ENCODE measurements at places on chromosomes 2 and 18.

- no peak for DNase-seq
Observed at GRCh38 chr18:48924630-48925490, 25.9 kb downstream of the SMAD7 start.

GRCh38 chr2:39772812-39773152 lies 6.3 kb downstream of the THUMPD2 start:
- no peak for DNase-seq

- DNase-seq, result no peak
Observed at GRCh38 chr2:148932536-148932935, 57.5 kb downstream of the KIF5C start.

- no peak for DNase-seq
Observed at GRCh38 chr18:9513971-9514512, 38.7 kb downstream of the RALBP1 start.

GRCh38 chr2:101501443-101501842 lies 26.5 kb upstream of the RFX8 start:
- no peak for DNase-seq

DNA sequence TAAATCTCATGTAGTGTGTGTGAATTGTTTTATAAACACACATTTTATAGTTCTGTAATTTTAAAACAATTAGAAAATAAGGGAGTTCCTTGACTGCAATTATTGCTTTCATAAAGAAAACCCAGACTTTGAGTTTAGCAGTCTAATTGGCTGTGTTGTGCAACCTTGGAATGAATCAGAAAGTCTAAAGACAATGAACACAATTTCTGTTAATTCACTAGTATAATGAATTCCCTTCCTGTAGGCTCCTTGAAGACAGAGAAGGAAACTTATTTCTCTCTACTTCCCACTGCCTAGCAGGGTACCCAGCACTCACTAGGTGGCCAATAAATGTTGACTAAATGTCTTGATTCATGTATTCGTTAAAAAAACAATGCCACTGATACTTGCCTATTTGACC lies 79.9 kb downstream of the ANTXR1 start:
- no peak for DNase-seq

DNA sequence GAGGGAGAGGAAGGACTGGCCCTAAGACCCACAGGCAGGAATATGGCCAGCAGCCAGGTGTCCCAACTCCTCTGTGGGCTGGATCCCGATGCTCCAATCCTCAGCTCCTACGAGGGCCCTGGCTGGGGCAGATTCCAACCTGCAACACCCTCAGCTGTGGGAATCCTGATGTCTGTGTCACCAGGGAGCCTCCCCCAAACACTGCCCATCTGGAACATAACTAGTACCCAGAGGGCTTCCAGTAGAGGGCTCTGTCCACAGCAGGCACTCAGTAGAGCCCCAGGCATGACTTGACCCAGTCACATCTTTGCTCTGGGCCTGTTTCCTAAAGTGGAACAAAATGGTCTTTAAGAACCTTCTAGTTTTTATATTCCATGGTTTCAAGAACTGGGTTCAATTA lies 20.6 kb upstream of the LOXHD1 start:
- no peak for DNase-seq

GRCh38 chr2:179201869-179202268 lies 62.8 kb downstream of the SESTD1 start:
- DNase-seq, result no peak

DNA sequence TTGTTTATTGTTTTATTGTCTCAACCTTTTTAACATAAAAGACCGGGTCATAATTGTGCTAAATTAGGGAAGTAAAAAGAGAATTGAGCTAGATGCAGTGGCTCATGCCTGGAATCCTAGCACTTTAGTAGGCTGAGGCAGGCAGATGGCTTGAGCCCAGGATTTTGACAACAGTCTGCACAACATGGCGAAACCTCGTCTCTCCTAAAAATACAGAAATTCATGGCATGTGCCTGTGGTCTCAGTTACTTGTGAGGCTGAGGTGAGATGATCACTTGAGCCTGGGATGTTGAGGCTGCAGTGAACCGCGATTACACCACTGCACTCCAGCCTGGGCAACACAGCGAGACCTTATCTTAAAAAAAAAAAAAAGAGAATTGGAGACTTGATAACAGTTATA lies 104.2 kb upstream of the TTC27 start:
- no peak for DNase-seq

- DNase-seq, result peak; percentile 58
Observed at GRCh38 chr2:234425639-234426603, 71.0 kb downstream of the ARL4C start.

DNA sequence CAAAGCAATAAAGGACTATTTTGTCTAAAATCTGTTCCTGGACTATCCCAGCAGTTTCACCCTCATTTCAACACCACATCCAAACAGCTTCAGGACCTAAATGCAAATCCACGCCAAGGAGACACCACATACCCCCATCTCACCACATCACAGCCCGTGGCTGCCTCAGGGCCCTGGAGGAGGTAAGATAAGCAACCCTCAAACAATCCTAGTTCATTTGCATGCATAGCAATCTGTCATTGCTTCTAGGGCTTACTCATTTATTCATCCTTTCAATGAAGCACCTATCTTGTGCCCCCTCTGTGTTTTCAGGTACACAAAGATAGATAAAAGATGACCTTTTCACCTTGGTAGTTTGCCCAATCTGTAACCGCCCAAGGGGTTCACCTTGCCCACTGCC lies 86.5 kb downstream of the VSNL1 start:
- no peak for DNase-seq

DNA sequence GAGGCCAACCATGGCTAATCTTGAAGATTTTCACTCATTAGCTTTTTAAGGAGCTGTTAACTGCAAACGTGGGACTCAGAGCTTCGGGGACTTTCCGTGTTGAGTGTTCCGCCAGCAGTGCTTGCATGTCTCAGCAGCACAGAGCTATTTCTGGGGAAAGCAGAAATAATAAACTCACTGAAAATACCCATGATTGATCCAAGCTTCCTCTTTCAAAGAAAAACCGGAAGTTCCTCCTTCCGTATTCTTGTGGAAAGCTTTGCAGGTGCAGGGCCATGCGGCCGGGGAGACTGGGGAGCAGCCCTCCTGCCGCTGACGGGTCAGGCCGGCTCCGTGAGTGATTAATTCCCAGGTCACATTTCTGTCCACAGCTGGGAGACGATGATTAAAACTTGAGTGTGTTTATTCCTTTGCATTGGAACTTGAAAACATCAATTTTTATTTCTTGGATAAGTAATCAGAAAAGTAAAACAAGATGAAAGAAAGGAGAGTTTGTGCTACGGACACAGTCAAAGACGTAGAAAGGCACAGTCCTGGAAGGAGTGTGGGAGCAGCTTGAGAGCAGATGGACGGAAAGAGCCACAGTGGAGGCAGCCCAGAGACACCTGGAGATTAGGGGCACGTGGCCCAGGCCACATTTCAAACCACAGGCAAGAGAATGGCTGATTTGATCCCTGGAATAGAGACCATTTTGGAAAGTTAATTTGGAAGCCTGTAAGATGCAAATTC lies 54.2 kb upstream of the CTDP1 start:
- DNase-seq, result no peak

- DNase-seq, result no peak
Observed at GRCh38 chr18:7004009-7004408, 113.6 kb downstream of the LAMA1 start.

- DNase-seq, result no peak
Observed at GRCh38 chr2:204272610-204273287, 272.5 kb upstream of the PARD3B start.
